Ovary (tissue), 10 donors: ENCODE measurements at places on chromosomes 2 and 18. TPM values are rescaled to one million over a fixed set of nuclear protein-coding genes. Genes with fewer than 3 reads are reported as not detected.
A peak's percentile ranks its signal among the peaks of the same experiment; 100 is the strongest.

Gene ADD2
- 0.62 TPM for polyA plus RNA-seq

Gene C1QL2
- not detected for polyA plus RNA-seq

Gene ACADL
- 10.5 TPM for polyA plus RNA-seq

Gene SERPINB8
- 4.4 TPM for polyA plus RNA-seq

Gene HOXD10
- polyA plus RNA-seq: 1.1 TPM

Gene E2F6
- 9.9 TPM for polyA plus RNA-seq

Gene SEPTIN10
- polyA plus RNA-seq: 59.0 TPM

DNA sequence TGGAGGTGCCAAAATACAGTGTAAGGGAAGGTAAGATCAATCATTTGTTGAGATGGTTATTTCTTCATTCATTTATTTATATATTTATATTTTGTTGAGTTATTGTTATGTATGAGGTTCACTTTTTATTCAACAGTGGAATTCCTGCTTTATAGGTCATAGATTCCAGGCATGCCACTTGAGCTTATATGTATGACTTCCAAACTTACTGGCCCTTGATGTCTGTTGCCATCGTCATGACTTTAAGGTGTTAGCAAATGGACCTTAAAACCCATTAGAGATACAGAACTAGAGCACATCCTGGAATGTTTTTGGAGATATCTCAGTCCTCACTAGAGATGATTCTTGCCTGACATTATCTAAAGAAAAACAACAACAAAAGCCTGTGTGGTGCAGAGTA lies 25.9 kb downstream of the CCDC85A start:
- no peak overlapping the region for H3K4me3 ChIP-seq
- DNase-seq: no peak
- H3K4me1 ChIP-seq: no peaks in the 10 kb centered on the region
- H3K27me3 ChIP-seq: no peaks in the 10 kb centered on the region

- H3K4me3 ChIP-seq: no peak overlapping the region
- H3K36me3 ChIP-seq: no peaks in the 10 kb centered on the region
- no peak overlapping the region for H3K27ac ChIP-seq
- no peaks in the 10 kb centered on the region for H3K27me3 ChIP-seq
These were observed 8.4 kb downstream of the COX5B start for GRCh38 chr2:97654309-97654708.

DNA sequence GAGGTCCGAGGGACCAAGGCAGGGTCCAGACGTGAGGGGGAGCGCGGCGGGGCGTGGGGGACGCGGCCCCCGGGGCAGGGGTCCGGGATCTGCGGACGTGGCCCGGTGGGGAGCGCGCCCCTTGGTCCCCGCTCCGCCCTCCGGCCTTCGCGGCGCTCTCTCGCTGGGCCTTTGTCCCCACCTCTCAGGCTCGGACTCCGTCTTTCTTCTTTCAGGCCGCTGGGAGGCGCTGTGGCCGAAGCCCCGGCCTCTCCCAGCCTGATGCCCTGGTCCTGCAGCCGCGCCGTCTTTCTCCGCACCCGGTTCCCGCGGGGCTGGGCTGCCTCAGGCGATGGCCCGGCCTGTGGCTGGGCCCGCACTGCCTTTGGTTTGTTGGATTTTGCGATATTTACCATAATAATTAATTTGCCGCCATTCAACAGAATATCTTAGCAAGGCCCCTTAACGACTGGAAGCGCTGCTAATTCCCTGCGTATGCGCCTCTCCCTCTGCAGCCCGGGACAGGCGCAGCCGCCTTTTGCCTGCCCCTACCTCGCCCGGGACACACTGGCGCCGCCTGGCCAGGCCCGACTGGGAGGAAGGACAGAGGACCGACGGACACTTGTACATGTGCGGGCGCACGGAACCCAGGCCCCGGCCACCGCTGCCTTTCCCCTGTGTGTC lies 10.8 kb downstream of the SIX3 start:
- peaks cover 10% of the 10 kb centered on the region for H3K4me1 ChIP-seq
- no peak overlapping the region for H3K4me3 ChIP-seq
- no peak for DNase-seq

DNA sequence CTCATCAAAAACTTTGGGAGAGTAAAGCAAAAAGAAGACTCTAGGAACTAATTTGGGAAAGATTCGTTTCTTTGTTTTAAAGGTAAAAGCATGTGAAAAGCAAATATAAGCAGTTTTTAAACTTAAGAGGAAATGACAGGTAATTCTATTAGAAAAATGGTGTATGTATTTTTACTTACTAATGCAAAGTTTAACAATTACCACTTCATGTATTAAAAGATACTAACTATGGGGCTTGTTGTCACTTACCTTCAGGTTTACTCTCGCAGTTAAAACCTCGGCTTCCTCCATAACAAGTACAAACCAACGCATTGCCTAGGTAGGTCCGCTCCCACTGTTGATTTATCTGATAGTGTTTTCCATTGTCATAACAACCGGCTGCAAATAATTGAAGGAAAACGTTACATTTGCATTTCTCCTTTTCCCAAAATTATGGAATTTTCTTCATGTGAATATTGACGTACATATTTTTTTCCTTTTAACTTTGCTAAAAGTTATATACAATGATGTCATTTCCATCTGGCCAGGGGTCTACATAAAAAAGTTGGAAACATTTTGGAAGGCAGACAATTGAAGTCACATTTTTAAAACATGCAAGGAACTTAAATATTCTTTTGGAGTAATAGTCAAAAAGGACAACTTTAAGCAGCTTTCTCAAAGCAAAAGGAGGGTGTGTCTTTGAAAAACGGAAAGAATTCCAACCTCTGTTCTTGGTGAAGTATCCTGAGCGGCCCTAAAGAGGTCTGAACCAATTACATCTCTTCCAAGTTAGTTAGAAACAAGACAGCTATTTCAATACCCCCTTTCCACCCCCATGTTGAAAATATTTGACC lies 1.2 kb downstream of the FN1 start:
- H3K4me3 ChIP-seq: peak overlapping the region; percentile 78
- no peak overlapping the region for H3K27ac ChIP-seq
- H3K27me3 ChIP-seq: no peaks in the 10 kb centered on the region
- no peaks in the 10 kb centered on the region for H3K4me1 ChIP-seq
- H3K36me3 ChIP-seq: no peaks in the 10 kb centered on the region

GRCh38 chr2:219514196-219514761 lies at the start of gene ASIC4:
Gene ASIC4, plus strand, starts transcription at chr2:219514482. Its CDS starts 243 bp downstream, at chr2:219514725.
- no peak for DNase-seq
- no peaks in the 10 kb centered on the region for H3K36me3 ChIP-seq
- H3K4me3 ChIP-seq: no peak within 1 kb of the TSS

DNA sequence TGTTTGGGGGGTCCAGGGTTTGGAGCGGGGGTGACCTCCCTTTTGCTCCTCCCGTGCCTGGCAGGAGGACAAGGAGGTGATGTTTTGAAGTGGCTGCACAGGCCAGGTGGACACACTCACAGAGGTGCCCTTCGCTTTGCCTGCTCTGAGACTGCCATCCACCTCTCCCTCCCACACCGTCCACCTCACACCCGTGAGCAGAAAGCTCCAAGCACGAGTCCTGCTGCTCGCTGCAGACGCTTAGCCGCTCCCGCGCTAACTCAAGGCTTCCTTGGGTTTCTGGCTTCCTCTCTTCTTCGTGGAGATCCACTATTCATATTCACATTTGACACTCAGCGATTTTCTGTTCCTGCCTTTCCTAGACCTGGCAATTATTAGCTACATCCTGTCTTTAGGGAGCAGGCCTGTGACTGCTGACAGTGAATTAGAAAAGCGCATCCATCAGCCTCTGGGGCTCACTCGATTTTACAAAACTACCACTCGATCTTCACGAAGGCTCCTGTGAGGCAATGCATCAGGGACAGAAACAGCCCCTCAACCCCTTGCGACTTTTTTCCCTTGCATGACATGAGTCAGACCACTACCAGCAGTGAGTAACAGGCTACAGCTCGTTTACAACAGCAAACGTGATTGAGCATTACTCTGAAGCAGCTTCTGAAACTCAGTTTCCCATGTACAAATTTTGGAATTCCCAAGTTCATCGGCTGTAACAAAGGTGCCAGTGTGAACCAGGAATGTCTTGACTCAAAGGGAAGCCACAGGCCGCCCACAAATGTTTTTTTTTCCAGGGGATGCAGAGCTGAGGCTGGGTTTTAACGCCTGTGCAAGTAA lies 238.7 kb upstream of the SOX11 start:
- no peak overlapping the region for H3K4me3 ChIP-seq
- no peaks in the 10 kb centered on the region for H3K36me3 ChIP-seq
- no peak overlapping the region for H3K27ac ChIP-seq
- no peak for DNase-seq

- no peak for DNase-seq
- peak overlapping the region; percentile 72 for H3K27ac ChIP-seq
- H3K36me3 ChIP-seq: no peaks in the 10 kb centered on the region
- no peaks in the 10 kb centered on the region for H3K27me3 ChIP-seq
- peak overlapping the region; percentile 93 for H3K4me3 ChIP-seq
- H3K4me1 ChIP-seq: peaks cover 8% of the 10 kb centered on the region
These were observed 798 bp downstream of the TANC1 start for GRCh38 chr2:158969162-158969714.

GRCh38 chr18:68640861-68641260 lies 74.0 kb downstream of the TMX3 start:
- no peak overlapping the region for H3K27ac ChIP-seq
- H3K27me3 ChIP-seq: no peaks in the 10 kb centered on the region
- no peaks in the 10 kb centered on the region for H3K36me3 ChIP-seq
- no peak for DNase-seq

- H3K27ac ChIP-seq: no peak overlapping the region
- no peak overlapping the region for H3K4me3 ChIP-seq
- no peaks in the 10 kb centered on the region for H3K27me3 ChIP-seq
These were observed 35.1 kb downstream of the KCNJ13 start for GRCh38 chr2:232741294-232741693.

DNA sequence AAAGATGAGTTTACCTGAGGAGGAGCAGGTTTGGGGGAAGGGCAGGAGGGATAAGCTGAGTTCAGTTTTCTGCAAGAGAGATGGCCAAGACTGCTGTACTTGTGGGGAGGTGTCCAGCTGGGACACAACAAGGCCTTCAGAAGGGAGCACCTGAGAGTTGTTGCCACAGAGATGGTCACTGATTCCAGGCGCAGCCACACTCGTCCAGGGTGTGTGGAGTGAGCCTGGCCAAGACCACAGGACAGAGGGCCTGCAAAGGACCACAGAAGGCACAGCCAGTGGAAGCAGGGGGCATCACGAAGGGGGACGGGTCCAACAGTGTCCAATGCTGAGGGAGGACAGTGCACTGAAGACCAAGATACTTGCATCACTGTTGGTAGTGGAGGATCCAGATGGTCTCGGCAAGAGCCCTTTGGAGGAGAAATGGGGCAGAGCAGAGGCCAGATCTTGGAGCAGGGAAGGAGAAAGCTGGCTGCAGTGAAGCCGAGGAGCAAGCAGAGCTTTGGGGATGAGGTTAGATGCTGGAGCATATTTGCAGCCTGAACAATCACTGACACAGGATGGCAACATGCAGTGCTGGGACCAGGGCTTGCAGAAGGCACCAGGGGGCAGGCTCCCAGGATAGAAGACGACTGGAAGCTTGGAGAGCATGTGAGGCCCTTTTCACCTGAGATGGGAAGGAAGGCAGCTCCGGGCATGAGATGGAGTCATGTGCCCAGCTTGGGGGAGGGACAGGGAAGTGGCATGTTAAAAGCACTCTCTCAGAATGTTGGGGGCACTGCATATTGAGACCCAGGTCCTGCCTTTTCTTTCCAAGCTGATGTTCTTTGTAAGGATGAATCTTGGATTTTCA lies 214.0 kb downstream of the CYP26B1 start:
- H3K4me1 ChIP-seq: no peaks in the 10 kb centered on the region
- no peak overlapping the region for H3K27ac ChIP-seq
- no peaks in the 10 kb centered on the region for H3K36me3 ChIP-seq
- H3K4me3 ChIP-seq: no peak overlapping the region
- H3K27me3 ChIP-seq: no peaks in the 10 kb centered on the region
- no peak for DNase-seq
